ENCODE measurements at places on chromosomes 12 and 14. TPM values are rescaled to one million over a fixed set of nuclear protein-coding genes. Genes with fewer than 3 reads are reported as not detected.

- no peak overlapping the region for H3K27ac ChIP-seq
- H3K36me3 ChIP-seq = no peaks in the 10 kb centered on the region
- DNase-seq = no peak
Observed at GRCh38 chr12:27233814-27234213, 10.3 kb upstream of the STK38L start.

DNA sequence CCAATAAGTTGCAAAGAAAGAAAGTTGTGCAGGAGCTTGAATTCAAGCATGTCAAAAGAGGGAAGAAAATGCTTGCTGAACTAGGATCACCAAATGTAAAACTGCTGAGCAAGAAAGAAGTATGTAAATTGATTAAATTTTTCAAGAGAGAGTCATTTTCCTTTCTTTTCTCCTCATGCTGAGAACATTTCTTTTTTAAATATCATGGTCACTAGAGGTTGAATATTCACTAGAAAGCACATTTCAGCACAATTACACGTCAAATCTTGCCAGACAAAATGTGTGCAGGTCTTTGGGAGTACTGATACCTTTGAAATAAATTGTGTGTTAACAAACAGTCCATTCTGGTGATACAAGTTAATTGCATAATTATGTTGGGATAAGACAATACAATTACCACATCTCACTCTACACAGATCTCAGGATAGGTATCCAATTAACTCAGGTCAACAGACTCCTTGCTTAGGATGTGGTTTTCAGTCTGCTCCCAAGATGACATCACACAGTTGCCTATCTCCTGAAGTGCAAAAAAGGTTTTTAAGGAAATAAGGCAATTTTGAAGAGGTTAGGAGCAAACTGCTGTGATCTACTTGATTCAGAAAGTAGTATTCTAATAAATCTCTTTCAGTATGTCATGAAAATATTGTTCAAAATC is 862.2 kb downstream of the RPS29 start:
- no peaks in the 10 kb centered on the region for H3K27me3 ChIP-seq
- no peaks in the 10 kb centered on the region for H3K4me1 ChIP-seq
- no peak for DNase-seq
- H3K36me3 ChIP-seq = no peaks in the 10 kb centered on the region
- H3K27ac ChIP-seq = no peak overlapping the region

DNA sequence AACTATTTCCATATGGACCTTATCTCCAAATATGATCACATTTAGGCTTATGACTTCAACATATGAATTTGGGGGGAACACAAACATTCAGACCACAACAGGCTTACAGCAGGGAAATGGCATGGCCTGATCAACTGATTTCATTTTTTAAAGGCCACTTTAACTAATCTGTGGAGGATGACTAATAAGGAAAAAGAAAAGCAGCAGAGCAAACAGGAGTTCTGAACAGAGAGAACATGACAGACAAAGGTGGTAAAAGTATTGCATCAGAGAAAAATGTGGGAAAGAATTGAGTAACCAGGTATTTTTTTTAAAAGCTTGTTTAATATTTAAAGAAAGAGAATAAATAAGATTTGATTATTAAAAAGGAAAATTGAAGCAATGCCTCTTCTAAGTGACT is 366.1 kb upstream of the TMPO start:
- H3K4me1 ChIP-seq = no peaks in the 10 kb centered on the region
- DNase-seq = no peak
- no peak overlapping the region for H3K27ac ChIP-seq
- H3K4me3 ChIP-seq = no peak overlapping the region

PTPRO gene
- total RNA-seq = 5.1 TPM

DNA sequence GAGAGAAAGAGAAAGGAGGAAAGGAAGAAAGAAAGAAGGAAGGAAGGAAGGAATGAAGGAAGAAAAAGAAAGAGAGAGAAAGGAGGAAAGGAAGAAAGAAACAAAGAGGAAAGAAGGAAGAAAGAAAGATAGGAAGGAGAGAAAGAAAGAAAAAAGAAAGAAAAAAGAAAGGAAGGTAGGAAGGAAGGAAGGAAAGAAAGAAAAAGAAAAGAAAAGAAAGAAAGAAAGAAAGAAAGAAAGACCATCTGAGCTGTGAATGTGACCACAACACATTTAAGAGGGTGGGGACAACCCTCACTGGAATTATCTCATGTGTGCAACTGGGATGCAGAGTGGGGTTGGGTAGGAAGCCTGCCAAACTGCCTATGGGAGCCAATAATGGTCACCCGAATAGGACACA is 36.0 kb upstream of the BATF start:
- no peak overlapping the region for H3K4me3 ChIP-seq
- H3K36me3 ChIP-seq = no peaks in the 10 kb centered on the region
- no peak overlapping the region for H3K27ac ChIP-seq
- no peaks in the 10 kb centered on the region for H3K4me1 ChIP-seq
- no peaks in the 10 kb centered on the region for H3K27me3 ChIP-seq

DNA sequence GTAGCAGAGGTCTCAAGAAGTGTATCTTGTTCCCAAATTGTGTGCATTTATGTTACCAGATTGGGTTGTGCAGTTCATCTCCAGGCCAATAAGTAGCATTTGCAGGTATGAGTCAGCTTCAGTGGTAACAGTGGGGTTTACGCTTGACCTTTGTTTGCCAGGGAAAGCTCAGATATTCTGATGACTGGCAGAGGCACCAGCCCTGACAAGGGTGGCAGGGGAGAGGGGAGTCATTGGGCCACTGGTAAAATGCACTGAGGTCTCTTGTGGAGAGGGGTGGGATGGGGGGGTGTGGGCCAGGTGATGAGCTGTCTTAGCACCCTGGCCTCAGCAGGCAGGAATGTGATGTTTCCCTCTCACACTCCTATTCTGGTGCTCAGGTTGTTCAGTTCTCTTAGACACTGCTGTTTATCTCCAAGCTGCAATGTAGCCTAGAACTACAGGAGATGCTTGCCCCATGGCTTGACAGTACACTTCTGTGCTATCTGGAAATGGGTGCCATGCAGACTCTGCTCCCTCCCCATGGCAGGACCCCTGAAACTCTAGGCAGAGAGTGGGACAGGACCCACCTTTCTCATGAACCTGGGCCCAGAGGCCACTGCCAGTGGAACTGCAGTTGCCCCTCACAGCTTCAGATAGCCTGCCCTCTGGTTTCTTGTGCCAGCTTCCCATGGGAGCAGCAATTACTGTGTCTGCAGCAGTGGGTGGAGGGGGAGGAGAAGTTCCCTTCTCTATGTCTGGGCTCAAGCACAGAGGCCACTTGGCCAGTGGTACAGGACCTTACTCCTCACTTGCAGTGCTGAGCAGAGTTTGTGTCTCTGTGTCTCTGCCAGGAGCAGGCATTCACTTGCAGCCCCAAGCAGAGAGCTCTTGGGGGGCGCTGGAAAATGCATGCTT is 31.9 kb downstream of the USP15 start:
- no peaks in the 10 kb centered on the region for H3K4me1 ChIP-seq
- no peak overlapping the region for H3K4me3 ChIP-seq
- no peak overlapping the region for H3K27ac ChIP-seq
- peaks cover 31% of the 10 kb centered on the region for H3K36me3 ChIP-seq
- no peaks in the 10 kb centered on the region for H3K27me3 ChIP-seq
- no peak for DNase-seq

Data from tibial nerve (tissue), 4 donors.